ENCODE measurements at places on chromosomes 2 and 18. TPM values are rescaled to one million over a fixed set of nuclear protein-coding genes. Genes with fewer than 3 reads are reported as not detected.

GRCh38 chr2:150686391-150686790 lies 198.9 kb upstream of the RND3 start:
- DNase-seq, result no peak

DNA sequence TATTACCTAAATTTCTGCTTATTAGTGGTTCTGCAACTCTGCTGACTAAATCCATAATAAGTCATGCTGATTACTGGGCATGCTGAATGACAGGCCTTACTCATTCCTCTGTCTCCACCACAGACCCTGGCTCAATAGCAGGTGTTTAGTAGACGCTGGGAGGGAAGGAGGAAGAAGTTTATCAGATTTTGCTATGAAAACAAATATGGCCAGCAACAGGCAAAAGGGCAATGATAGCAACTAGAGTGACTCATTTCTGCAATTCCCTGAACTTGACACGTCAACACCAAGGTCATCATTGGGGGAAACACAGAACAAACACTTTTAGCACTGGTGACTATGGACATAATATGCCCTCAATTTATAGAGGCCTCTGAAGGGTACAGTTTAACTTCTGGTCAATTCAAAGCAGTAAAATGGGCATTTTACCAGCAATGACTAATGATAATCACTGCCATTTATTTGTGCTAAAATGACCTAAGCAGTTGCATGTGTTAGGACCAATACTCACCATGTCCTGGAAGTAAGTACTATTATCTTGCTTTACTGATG lies 35.2 kb downstream of the TMEM163 start:
- DNase-seq, result no peak

Gene CELF4
- total RNA-seq, result 3.4 TPM

Gene RBMS1
- total RNA-seq, result 57.0 TPM

Data from H1 (cell line).